ENCODE measurements at places on chromosomes 2 and 18. TPM values are rescaled to one million over a fixed set of nuclear protein-coding genes. Genes with fewer than 3 reads are reported as not detected.

The REEP1 gene
- total RNA-seq, result 61.9 TPM

The WDR54 gene
- total RNA-seq, result 37.6 TPM

The EFR3B gene
- 40.9 TPM for total RNA-seq

The GPR17 gene
- total RNA-seq, result 36.6 TPM

The LGALSL gene
- 19.8 TPM for total RNA-seq

The CTAGE1 gene
- not detected for total RNA-seq

The RAX gene
- 0.22 TPM for total RNA-seq

The INPP4A gene
- total RNA-seq, result 55.0 TPM

The UNC50 gene
- 60.7 TPM for total RNA-seq

The MAP2 gene
- 541 TPM for total RNA-seq

The TUBB8B gene
- total RNA-seq, result 0.11 TPM

The APCDD1 gene
- 94.7 TPM for total RNA-seq

The MEP1B gene
- total RNA-seq, result 0.20 TPM

The GREB1L gene
- total RNA-seq, result 13.8 TPM

The CIDEA gene
- 0.50 TPM for total RNA-seq

The DPYSL5 gene
- 30.6 TPM for total RNA-seq

The LRRC30 gene
- not detected for total RNA-seq

The CPS1 gene
- 8.3 TPM for total RNA-seq

The TANC1 gene
- 31.6 TPM for total RNA-seq
